Cortex of kidney (tissue), 1 donor: ENCODE measurements at places on chromosomes 1 and 21.

- no peak for DNase-seq
These were observed 25.7 kb upstream of the VPS13D start for GRCh38 chr1:12204140-12204539.

GRCh38 chr1:232568331-232568852 lies 61.5 kb downstream of the SIPA1L2 start:
- DNase-seq = no peak

DNA sequence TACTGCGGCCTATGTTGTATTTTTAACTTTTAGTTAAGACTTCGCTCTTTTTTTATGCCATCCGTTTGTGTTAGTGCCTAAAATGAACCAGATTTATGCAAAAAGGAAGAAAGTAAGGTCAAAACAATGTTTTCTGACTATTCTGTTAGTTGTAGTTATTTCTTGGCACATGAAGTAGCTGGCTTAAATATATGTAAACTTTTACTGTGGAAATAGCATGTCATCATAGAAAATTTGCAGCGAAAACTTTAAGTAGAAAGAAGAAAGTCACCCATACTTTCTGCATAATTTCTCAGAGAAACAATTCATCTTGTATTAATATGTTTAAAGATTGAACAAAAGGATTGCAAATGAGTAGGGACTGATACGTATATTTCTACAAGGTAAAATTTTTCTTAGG lies 106.4 kb downstream of the NEK7 start:
- DNase-seq = no peak

DNA sequence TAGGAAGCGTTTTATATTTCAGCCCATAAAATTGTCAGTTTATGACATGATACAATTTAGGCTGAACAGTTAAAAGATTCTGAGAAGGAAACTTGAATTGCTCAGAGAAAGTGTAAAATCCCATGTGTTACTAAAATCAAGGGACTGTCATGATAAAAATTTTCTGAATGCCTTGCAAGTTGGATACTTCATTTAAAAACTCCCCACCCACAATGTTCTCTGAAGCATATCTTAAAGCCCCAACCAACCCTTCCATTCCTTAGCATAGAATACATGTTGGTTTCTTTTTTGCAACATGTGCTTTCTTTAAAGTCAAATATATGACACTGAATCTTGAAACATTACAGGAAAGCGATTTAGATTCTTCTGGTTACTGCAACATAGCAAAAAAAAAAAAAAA lies 97.4 kb downstream of the MRPL39 start:
- no peak for DNase-seq

DNA sequence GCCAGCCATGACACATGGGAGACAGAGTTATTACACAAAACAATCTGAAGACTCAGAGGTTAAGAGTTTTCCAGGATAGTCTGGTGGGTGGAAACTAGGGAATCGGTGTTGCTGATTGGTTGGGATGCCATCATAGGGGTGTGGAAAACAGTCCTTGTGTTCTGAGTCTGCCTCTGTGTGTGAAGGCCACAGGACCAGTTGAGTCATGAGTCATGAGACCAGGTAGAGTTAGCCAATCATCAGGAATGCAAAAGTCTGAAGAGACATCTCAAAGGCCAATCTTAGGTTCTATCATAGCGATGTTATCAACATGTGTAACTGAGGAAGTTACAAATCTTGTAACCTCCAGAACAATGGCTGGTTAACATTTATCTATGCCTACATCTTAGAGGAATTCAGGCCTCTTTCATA lies 49.7 kb upstream of the NEK7 start:
- no peak for DNase-seq

- DNase-seq = no peak
These were observed 74.7 kb downstream of the HSPA13 start for GRCh38 chr21:14308234-14308633.

- DNase-seq = no peak
These were observed 3.6 kb downstream of the NIBAN1 start for GRCh38 chr1:184970691-184971161.

GRCh38 chr1:24828887-24829192 lies 83.6 kb downstream of the CLIC4 start:
- no peak for DNase-seq

DNA sequence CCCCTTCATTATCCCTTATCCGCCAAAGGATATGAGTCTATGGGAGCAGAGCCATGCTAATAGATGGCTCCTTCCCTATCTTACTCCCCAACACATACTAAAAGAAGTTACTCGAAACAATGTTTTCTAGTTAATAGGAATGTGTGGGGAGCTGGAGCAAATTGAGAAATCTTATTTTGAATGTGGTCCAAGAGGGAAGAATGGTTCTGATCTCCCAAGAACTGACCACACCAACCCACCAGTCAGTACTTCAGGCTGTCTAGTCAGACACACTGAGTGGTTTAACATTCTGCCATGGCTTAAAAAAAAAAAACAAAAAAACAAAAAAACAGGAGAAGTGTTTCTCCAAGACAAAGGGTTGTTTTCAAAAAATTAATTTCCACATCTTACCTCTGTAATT lies 31.5 kb upstream of the DNASE2B start:
- DNase-seq = no peak

DNA sequence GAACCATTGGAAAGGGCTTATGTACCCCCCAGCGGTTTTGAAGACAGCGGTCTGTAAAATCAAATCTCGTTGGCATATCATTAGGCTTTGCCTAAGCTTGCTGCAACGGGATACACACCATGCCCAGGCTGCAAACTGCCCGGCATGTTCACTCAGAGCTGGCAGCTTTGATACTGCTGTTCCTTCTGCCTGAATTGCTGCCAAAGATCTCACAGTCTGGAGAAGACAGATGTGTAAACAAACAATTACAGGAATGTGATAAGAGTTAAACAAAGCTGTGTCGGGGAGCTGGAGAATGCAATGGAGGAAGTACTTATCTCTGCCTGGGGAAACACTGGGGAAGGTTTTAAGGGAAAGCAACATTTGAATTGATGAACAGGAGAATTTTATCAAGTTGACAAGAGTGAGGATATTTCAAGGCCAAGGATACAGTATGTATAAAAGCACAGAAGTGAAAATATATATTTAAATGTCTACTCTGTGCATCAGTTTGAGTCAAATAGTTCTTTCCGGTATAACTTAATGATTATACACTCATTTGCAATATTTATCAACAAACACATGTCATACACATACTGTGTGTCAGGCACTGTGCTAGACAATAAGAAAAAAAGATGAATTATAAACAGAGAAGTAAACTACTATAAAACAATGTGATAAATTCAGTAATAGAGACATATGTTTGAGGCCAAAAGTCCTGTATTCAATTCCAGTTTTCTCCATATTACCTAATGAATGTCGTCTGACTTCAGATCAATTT lies 29.9 kb downstream of the CHML start:
- DNase-seq = no peak

GRCh38 chr1:94092210-94092613 lies 28.7 kb downstream of the ABCA4 start:
- DNase-seq = no peak

DNA sequence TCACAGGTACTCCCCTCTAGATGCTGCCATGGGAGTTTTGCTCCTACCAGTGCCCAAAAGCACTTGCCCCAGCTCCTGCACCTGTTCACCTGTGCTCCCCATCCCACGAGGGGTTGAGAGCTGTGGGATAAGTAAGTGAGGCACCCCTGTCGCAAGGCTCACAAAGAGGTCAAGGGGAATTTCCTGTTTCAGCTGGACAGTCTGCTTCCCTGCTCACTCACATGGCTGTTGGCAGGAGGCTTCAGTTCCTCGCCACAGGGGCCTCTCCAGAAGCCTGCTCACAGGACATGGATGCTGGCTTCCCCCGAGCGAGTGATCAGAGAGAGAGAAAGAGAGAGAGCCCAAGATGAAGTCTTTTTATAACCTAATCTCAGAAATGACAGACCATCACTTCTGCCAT lies 8.7 kb upstream of the NCMAP start:
- DNase-seq = no peak

GRCh38 chr1:103516283-103516682 lies 9.2 kb upstream of the RNPC3 start:
- no peak for DNase-seq

DNA sequence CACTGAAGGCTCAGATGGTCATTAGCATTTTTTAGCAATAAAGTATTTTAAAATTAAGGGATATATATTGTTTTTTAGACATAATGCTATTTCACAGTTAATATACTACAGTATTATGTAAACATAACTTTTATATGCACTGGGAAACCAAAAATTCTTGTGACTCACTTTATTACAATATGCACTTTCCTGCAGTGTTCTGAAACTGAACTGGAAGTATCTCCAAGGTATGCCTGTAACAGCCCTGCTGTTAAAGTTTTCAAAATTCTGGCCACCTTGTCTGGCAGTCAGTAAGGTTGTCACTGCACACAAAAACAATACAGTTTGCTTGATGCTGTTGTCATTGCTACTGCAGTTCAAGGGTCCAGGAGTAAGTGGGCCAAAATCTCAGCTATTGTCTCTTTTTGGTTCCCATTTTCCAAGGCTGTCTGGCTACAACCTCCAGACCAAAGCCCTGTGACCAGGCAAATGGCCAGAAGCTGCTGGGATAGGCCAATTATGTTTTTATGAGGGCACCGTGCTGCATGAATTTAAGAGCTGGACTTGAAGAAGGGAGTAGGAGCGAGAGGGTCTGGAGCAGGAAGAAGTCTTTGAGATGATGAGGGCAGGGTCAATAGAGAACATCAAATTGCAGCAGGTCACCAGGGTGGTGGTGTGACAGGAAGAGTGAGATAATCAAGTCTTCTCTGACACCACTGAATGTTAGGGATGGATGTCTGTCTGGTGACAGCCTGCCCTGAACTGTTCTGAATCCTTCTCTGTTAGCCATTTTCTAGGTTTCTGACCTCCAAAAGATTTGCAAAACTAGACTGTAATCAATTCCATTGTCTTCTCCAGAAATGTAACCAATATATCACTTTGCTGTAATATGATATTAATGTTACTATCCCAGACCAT lies 82.3 kb upstream of the CACHD1 start:
- no peak for DNase-seq

GRCh38 chr1:44030605-44031251 lies 534 bp downstream of the SLC6A9 start:
- no peak for DNase-seq

GRCh38 chr1:154403261-154403943 lies 1.7 kb upstream of the IL6R start:
- DNase-seq = no peak
